Neural crest cell (in vitro differentiated cells): ENCODE measurements at places on chromosomes 6 and 20.

DNA sequence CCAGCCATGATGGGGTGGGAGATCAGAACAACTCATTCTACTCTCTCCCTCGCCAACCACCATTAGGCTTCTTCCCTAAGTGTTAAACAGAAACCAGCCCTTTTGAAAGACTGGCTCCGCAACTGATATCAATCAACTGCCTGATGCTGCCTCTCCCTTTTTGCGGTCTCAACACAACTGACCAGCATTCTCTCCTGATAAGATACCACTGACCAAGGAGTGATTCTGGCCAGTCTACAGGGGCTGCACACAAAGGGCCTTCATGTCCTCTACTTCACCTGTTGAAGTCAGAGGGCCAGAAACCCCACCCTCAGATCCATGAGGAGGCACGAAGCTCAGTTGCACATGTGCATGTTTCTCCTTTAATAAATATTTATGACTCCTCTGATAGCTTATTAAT, 145.1 kb downstream of the CD24 start:
- DNase-seq, result no peak

DNA sequence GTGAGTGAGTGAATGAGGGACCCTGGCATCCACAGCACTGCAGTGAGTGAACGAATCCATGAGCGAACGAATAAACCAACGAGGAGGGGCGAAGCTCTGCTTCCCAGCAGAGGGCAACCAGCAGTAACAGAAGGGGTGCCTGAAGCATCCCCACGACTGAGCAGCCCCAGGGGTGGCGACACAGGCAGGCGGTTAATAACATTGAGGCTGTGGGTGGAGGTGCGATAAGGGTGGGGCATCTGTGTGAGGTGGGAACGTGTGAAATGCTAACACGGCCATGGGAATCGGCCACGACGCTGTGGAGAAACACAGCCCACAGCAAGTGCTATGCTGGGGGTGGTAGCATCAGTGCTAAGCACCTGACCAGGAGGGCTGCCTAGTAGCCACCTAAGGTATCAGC, 75.9 kb downstream of the TAF4 start:
- no peak for DNase-seq

GRCh38 chr6:34155471-34156300, 9.8 kb upstream of the GRM4 start:
- DNase-seq, result no peak

DNA sequence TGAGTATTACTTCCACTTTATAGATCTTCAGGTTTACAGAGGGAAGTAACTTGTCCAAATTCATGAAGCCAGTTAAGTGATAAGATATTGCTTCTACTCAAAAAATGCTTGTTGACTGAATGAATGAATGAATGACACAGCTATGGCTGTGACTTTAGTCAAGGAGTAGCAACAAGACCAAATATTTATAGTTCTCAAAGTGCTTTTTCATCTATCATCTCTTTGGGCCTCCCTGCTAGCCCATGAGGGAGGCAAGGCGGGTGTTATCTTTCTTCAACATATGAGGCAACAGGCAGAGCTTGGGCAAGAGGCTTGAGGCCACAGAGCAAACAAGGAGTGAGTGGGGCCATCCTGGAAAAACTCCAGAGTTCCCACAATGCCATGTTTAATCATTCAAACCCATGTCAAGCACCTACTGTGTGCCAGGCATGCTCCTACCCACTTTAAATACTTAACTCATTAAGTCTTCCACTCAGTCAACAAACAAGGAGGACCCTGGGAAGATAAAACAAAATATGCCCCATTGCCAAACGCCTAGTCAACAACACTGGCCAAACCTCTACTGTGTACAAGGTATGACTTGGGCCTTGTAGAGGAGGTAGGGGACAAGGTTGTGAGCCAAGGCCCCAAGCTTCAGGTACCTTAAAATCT, 15.9 kb downstream of the BCL2L1 start:
- no peak for DNase-seq

GRCh38 chr6:7086488-7086887, 21.3 kb upstream of the RREB1 start:
- no peak for DNase-seq

DNA sequence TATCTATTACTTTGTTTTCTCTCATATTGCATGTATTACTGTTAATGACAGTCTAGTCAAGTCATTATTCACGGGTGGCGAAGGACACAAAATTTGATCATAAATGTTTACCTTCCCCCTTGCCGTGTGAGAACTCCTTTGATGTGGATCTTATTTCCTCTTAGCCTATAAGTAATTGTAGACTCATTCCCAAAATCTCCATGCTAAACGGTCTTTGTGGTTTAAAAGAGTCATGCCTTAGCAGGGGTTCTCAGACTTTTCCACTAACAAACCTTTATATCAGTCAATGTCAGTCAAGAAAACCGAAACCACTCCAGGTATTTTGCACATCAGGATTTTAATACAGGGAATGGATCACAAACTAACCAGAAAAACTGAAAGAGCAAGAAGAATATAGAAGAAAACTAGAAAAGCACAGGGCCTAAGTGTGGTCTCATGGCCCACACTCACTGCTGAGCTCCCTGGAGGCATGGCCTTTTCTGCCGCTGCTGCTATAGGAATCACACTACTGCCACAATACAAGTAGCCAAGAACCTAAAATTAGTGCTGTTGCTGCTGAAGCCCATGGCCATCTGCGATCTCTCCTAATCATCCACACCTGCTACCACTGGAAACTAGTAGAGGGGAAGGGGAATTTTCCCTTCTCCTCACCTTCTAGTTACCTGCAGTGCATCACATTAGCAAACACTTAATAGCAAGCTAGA, 186.0 kb upstream of the POU3F2 start:
- DNase-seq, result no peak

DNA sequence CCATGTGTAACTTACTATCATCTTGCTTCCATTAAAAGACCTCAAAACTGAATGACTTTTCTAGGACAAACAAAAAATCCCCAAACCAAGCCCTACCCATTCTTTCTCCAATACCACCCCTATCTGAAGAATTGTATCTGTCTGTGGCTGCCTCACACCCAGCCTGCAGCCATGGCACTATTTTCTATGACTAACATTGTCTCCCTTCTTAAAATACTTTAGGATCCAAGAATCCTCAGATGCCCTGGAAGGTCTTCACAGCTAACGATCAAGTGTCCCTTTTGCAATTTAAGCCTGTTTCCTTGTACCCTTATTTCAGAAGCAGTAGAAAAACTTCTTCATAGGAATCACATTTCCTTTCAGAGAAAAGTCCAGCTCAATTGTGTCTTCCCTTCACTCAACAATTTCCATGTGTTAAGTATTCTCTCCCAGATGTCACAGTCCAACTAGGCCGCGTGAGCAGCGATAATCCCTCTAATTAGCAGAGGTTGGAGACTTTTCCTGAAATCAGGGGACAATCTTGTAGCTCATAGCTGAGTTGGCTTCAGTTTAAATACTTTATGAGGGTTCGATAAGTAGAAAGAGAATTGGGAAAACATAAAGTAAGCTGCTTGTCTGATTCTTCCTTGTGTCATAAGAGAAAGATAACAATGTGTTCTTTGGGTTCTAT, 5.2 kb upstream of the MEP1A start:
- no peak for DNase-seq

- DNase-seq, result no peak
Observed at GRCh38 chr6:137202078-137202477, 17.1 kb downstream of the IFNGR1 start.

GRCh38 chr6:147033267-147033666, 170.9 kb upstream of the STXBP5 start:
- DNase-seq, result peak; percentile 2

DNA sequence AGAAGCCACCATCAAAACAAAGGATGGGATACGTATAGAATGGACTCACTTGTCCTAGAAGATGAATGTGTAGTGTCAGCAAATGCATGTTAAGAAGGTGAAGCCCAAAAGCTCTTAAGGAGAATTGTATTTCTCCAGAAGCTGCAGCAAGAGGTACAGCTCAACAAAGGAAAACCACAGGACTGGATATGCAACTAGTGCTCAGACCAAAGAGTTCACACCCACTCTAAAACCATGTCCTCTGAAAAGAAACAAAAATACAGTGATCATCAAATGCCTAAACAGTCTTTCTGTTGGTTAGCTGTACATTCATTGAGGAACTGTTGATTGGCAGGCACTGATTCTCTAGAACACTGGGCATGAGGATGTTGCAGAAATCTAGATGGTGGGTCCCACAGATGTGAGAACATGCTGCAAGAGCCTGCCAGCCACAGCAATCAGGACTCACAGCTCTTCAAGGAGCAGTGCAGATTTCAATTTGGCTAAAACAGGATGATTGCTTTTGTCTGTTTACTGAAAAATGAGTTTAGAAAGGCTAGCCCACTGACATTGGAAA, 94.6 kb downstream of the COL9A1 start:
- no peak for DNase-seq

DNA sequence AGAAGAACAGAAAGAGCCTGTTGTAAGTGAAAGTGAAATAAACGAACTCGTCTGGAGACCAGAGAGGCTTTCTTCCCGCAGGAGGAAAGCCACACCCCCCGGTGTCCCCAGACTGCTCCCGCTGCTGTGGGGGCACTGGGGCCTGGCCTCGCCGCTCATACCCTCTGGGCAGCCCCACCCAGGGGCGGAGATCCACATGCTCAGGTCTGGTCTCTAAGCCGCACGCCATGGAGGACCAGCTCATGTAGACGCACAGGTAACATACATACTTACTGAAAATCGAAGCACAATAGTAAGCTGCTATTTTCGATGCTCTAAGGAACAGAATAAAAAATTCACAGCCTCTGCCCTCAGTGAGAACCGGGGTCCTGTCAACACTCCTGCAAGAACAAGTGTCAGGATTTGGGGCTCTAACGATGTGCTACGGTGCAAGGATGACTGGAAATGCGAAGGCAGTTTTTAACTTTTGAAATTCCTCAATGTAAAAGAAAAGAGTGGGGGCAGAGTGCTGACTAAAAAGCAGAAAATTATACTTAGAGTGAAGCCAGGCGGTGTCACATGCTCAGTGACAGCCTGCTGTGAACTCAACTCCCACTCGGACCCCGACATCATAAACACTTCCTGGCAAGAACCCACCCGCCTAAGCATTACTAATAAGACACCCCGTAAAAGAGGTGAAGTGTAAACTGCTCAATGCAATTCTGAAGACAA, 110.5 kb downstream of the IRF4 start:
- DNase-seq, result no peak

GRCh38 chr6:119308048-119308570, 41.5 kb downstream of the MAN1A1 start:
- no peak for DNase-seq

DNA sequence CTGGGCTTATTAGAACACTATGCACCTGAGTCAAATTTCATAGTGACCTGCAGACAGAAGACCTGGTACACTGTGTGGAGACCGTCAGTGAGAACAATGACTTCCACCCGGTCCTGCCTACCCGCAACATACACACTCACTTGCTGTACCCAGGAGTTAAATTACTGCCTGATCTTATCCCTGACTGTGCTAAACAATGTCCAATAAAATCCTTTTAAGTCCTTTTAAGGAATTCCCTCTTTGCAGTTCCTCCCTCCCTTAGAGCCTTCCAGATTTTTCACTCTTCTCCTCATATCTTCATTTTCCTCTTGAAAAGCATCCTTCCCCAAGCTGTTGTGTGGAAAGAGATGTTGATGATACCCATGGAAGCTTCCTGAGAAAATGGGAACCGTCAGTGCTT, 3.4 kb upstream of the KCNG1 start:
- no peak for DNase-seq
